ENCODE measurements at places on chromosomes 1 and 21. TPM values are rescaled to one million over a fixed set of nuclear protein-coding genes. Genes with fewer than 3 reads are reported as not detected.

DNA sequence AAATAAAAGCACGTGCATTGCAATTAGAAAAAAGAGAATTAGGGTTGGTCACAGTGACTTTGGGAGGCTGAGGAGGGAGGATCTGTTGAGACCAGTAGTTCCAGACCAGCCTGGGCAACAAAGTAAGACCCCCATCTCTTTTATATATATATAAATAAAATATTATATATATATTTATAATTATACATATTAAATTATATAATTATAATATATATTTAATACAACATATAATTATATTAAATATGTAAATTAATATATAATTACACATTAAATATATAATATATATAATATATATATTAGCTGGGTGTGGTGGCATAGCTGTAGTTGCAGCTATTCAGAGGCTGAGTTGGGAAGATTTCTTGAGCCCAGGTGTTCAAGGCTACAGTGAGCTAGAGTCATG, 23.2 kb downstream of the TMEM200B start:
- peaks cover 55% of the 10 kb centered on the region for H3K36me3 ChIP-seq
- no peaks in the 10 kb centered on the region for H3K27me3 ChIP-seq
- H3K27ac ChIP-seq = no peak overlapping the region

C1QTNF12 gene
- 1.2 TPM for total RNA-seq

DNA sequence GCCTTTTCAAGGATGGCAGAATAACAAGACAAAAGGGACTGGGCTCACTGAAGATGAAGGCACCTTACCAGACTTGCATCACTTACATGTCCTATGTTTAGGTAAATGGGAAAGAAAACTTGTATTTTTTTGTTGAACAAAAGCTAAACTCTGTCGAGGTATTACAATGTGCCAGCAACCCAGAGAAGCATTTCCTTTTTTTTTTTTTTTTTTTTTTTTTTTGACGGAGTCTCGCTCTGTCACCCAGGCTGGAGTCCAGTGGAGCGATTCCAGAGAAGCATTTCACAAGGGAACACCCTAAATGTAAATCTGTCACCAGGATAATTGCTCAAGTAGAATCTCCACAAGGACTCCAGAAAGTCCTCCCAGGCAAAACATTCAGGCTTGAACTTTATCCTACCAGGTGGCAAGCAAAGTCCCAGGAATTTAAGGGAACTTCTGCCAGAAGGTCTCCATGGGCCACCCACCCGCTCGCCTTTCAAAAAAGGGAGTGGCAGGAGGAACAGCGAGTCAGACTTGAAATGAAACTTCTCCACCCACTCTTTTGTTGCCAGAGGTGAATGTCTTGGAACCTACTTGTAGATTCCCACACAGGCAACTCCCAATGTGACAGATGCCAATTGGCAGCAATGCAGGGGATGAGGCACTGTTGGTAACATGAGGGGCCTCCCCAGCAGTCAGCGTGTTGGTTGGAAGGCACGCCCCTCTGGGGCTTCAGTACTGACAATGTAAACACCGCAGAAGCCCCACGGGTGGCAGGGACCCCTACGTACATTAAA, 125.0 kb downstream of the TIAM1 start:
- no peak overlapping the region for H3K4me3 ChIP-seq
- H3K27ac ChIP-seq = no peak overlapping the region
- H3K36me3 ChIP-seq = no peaks in the 10 kb centered on the region
- DNase-seq = peak; percentile 54
- H3K4me1 ChIP-seq = no peaks in the 10 kb centered on the region

- no peaks in the 10 kb centered on the region for H3K27me3 ChIP-seq
- H3K4me1 ChIP-seq = peaks cover 54% of the 10 kb centered on the region
- no peak overlapping the region for H3K27ac ChIP-seq
- H3K4me3 ChIP-seq = no peak overlapping the region
- no peaks in the 10 kb centered on the region for H3K36me3 ChIP-seq
Observed at GRCh38 chr1:15174615-15174983, 21.1 kb downstream of the TMEM51 start.

LRRC53 gene
- total RNA-seq = not detected

C1orf141 gene
- 2.2 TPM for total RNA-seq

GRCh38 chr1:17212009-17212408, 7.1 kb downstream of the PADI1 start:
- H3K27ac ChIP-seq = no peak overlapping the region
- peaks cover 27% of the 10 kb centered on the region for H3K4me1 ChIP-seq
- no peak overlapping the region for H3K4me3 ChIP-seq
- peaks cover 41% of the 10 kb centered on the region for H3K27me3 ChIP-seq

AKIRIN1 gene
- 43.8 TPM for total RNA-seq

RLF gene
- total RNA-seq = 13.4 TPM

DNA sequence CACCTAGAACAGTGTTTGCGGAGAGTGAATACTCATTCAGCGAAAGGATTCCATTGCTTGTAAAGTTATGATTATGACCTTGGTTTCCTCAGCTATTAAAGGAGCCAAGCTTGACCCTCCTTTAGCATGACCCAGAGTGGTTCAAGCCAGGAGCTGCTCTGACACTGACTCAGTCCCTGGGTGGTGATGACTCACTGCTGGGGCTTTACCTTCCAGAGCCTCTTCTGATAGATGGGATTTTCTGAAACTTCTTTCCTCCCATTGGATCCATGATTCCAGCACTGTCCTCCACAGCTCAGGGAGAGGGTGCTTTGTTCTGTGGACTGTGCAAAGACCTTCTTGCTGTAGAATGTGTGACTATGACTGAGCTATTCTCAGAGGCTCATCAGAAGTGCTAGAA, 77.4 kb downstream of the S1PR1 start:
- no peak for DNase-seq
- H3K27me3 ChIP-seq = peaks cover 4% of the 10 kb centered on the region
- no peak overlapping the region for H3K27ac ChIP-seq
- no peaks in the 10 kb centered on the region for H3K36me3 ChIP-seq
- H3K4me3 ChIP-seq = no peak overlapping the region

- no peaks in the 10 kb centered on the region for H3K27me3 ChIP-seq
- no peak overlapping the region for H3K4me3 ChIP-seq
- H3K36me3 ChIP-seq = no peaks in the 10 kb centered on the region
Observed at GRCh38 chr1:198259333-198260074, 102.7 kb downstream of the NEK7 start.

DNA sequence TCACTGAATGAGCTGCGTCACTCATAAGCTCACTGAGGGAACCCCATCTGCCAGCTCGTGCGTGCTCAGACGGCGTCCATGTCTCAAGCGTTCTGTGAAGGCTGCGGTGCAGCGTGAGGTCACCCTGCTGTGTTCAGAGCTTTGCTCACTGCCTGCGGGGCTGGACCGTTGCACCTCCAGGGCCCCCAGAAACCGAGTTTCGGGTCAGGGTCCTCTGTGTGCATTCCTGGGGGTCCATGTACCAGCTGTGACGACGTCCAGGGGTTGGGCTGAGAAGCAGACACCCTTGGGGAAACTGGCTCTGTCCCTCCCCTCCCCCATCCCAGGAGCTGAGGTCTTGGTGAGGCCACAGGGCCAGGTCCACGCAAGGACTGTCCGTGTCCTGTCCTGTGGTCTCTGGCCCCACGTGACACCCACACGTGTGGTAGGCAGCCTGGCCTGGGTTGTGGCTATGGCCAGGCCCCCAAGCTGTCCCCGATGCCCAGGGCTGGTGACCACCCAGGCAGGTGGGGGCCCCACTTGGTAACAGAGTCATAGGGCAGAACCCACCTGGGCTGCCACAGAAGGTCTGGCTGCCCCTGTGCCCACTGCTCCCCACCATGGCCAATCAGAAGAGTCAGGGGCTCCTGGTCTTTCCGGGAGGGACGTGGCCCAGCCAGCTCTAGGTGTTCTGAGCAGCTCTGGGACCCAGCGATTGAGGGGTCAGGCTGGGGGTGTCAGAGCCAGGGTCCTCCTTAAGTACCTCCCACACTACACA, 24.4 kb downstream of the FTCD start:
- no peaks in the 10 kb centered on the region for H3K27me3 ChIP-seq
- no peaks in the 10 kb centered on the region for H3K36me3 ChIP-seq
- peak; percentile 40 for DNase-seq
- no peaks in the 10 kb centered on the region for H3K4me1 ChIP-seq
- no peak overlapping the region for H3K27ac ChIP-seq

NBPF10 gene
- 3.2 TPM for total RNA-seq

GRCh38 chr1:109749221-109749620, 8.4 kb upstream of the GSTM3 start:
- H3K27ac ChIP-seq = no peak overlapping the region
- H3K36me3 ChIP-seq = no peaks in the 10 kb centered on the region
- no peak for DNase-seq
- no peaks in the 10 kb centered on the region for H3K4me1 ChIP-seq
- H3K27me3 ChIP-seq = peaks cover 3% of the 10 kb centered on the region

- H3K27ac ChIP-seq = no peak overlapping the region
- no peak overlapping the region for H3K4me3 ChIP-seq
- no peak for DNase-seq
- H3K27me3 ChIP-seq = no peaks in the 10 kb centered on the region
- no peaks in the 10 kb centered on the region for H3K36me3 ChIP-seq
Observed at GRCh38 chr21:15298306-15298705, 233.5 kb upstream of the NRIP1 start.

ATP1A1 gene
- total RNA-seq = 518 TPM

DNA sequence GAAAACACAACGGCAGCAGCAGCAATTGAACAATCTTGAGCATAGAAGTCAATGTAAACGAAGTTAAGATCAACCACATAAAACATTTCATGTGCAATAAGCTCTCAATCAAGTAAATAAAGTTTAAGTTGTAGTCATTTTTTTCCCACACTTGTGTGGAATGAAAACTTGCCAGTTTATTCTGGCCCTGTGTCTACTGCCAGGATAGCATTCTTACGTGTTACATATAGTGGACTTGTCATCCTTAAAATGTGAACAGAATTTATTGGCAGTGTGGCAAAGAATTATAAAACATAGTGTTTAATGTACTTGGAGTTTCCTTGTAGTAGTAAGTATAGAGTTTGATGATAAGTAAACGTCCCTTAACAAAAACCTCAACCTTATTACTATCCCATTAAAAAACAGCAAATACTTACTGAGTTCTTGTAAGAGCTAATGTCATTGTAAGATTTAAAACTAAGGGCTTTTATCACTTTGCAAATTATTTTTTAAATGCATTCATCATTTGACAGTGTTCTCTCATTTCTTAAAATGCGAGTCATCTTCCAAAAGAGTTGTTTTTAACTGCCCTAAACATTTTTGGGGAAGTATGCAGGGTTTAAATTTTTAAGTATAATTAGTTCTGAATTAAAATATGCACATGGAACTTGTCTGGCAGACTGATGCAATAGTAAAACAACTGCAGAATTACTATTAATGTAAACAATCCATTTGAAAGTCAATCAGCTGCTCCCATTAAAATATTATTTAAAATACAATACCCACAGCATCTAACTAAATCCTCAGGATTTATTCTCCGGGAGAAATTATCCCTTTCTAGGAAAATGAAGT, 7.9 kb downstream of the COX20 start:
- no peak overlapping the region for H3K27ac ChIP-seq
- DNase-seq = no peak
- H3K36me3 ChIP-seq = peaks cover 85% of the 10 kb centered on the region
- H3K27me3 ChIP-seq = no peaks in the 10 kb centered on the region
- H3K4me3 ChIP-seq = no peak overlapping the region
- peaks cover 23% of the 10 kb centered on the region for H3K4me1 ChIP-seq

LMX1A gene
- 0.21 TPM for total RNA-seq

DNA sequence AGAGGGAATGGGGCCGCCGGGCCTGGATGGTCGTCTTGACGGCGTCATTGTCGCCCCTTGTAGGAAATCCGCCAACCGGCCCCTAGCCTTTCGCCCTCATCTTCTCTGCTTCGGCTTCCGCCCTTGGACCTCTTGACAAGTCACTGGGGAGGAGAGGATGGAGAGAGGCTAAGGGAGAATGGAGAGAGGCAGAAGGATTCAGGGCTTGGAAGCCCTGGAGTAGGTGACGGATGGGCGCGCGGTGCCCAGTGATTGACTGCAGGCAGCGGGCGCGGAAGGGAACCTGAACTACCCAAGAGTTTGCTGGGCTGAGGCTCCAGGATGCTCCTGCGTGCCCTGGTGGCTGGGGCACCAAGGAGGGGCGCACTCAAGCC, 651 bp downstream of the PDE4B start:
- DNase-seq = no peak
- no peak overlapping the region for H3K27ac ChIP-seq
- H3K27me3 ChIP-seq = peaks cover 18% of the 10 kb centered on the region
- no peaks in the 10 kb centered on the region for H3K36me3 ChIP-seq
- peaks cover 6% of the 10 kb centered on the region for H3K4me1 ChIP-seq
- H3K4me3 ChIP-seq = peak overlapping the region; percentile 49

DNA sequence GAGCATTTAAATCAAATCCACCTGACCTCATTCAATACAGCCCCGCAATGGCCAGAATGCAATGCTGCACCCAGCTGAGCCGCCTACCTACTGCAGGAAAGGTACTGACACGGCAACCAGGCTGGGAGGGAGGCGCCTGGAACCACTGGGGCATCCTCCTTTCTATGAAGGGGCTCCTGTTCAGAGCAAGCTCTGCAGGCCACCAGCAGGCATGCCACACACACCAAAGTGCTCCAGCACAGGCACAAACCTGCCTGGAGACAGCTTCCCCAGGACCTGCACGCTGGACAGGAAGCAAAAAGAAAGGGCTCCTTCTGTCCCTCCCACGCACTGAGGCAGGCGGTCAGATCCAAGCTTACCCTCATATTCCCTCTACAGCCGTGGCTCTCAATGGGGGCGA, 21.2 kb downstream of the CTNNBIP1 start:
- H3K27me3 ChIP-seq = no peaks in the 10 kb centered on the region
- no peak for DNase-seq
- H3K4me3 ChIP-seq = no peak overlapping the region
- no peak overlapping the region for H3K27ac ChIP-seq
- H3K36me3 ChIP-seq = peaks cover 4% of the 10 kb centered on the region
- peaks cover 45% of the 10 kb centered on the region for H3K4me1 ChIP-seq

GRCh38 chr1:230773396-230774033, 26.3 kb downstream of the CAPN9 start:
- DNase-seq = no peak
- no peaks in the 10 kb centered on the region for H3K36me3 ChIP-seq
- no peak overlapping the region for H3K4me3 ChIP-seq
- H3K4me1 ChIP-seq = peaks cover 7% of the 10 kb centered on the region
- no peaks in the 10 kb centered on the region for H3K27me3 ChIP-seq

DNA sequence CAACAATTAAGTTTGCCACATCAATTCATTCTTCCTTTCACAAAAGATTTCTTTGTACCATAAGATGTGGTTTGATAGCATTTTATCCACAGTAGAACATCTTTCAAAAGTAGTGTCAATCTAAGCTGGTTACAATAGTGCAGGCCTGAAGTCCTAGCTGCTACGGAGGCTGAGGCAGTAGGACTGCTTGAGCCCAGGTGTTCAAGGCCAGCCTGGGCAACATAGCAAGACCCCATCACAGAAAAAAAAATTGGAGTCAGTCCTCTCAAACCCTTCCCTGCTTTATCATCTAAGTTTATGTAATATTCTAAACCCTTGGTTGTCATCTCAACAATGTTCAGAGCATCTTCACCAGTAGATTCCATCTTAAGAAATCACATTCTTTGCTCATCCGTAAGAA, 31.7 kb downstream of the DENND1B start:
- H3K27ac ChIP-seq = no peak overlapping the region
- H3K4me3 ChIP-seq = no peak overlapping the region
- H3K4me1 ChIP-seq = peaks cover 5% of the 10 kb centered on the region
- H3K36me3 ChIP-seq = no peaks in the 10 kb centered on the region
- H3K27me3 ChIP-seq = no peaks in the 10 kb centered on the region

- DNase-seq = no peak
- H3K4me1 ChIP-seq = peaks cover 57% of the 10 kb centered on the region
- H3K27me3 ChIP-seq = no peaks in the 10 kb centered on the region
- no peak overlapping the region for H3K4me3 ChIP-seq
- peaks cover 10% of the 10 kb centered on the region for H3K36me3 ChIP-seq
Observed at GRCh38 chr1:226710501-226710900, 28.6 kb downstream of the ITPKB start.

RHOU gene
- total RNA-seq = 22.9 TPM

OLFML3 gene
- total RNA-seq = 38.9 TPM

Measured in lower lobe of right lung (tissue), 2 donors.